Kidney tubule cell (primary cell): ENCODE measurements at places on chromosomes 3 and 15.
A peak's percentile ranks its signal among the peaks of the same experiment; 100 is the strongest.

DNA sequence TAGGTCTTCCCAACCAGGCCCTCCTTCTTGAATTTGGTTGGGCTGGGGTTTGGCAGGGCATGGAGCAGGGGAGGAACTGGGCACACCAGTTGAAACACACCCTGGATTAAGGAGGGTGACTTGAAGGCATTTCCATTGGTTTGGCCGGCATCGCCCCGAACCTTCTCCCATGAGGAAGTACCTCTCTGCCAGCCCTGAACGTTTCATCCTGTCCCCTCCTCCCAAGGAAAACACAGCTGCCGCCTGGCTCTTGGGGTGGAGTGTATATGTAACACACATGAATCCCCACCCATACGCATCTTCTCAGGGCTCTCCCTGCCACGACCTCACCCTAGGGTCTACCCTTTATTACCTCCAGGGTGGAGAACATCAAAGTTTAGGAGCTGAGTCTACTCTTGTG is 14.6 kb downstream of the UBAP1L start:
- DNase-seq: no peak

GRCh38 chr3:124234852-124235252 is 242.9 kb upstream of the ROPN1 start:
- DNase-seq: no peak

GRCh38 chr3:120451272-120451761 is 525 bp upstream of the FSTL1 start:
- no peak for DNase-seq

DNA sequence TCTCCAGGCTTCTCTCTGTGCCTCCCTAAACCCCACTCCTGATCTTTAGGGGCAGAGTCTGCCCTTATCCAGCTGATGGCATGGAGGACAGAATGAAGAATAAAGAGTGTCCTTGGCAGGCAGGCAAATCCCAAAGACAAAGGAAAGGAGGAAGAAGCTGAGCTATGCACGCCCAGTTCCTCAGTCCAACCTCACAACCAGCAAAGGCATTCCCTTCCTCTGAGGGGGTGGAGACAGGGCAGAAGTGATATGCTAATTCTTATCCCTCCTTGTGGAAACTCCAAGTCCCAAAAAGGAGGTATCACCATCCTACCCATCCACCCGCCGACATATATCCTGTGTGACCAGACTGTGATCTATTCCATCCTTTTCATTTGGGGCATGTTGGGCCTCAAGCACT is 10.5 kb upstream of the CCDC54 start:
- DNase-seq: peak; percentile 37

- peak; percentile 89 for DNase-seq
These were observed 1.7 kb downstream of the TIPARP start for GRCh38 chr3:156675830-156676767.

DNA sequence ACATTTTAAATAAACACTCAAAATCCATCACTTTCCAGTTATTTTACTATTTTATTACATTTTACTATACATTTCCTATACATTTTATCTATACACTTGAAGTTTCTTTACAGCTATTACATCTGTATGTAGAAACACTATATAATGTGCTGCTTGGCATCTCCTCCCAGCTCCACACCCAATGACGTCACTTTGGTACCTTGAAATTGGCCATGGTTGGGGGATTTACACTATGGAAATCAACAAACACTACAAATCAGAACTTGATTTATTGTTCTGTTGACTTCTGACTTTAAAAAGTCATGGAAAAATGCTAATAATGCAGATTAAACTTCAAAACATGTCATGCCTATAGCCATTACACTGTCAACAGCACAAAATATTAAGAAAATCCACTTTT is 48.9 kb upstream of the STT3B start:
- DNase-seq: no peak

DNA sequence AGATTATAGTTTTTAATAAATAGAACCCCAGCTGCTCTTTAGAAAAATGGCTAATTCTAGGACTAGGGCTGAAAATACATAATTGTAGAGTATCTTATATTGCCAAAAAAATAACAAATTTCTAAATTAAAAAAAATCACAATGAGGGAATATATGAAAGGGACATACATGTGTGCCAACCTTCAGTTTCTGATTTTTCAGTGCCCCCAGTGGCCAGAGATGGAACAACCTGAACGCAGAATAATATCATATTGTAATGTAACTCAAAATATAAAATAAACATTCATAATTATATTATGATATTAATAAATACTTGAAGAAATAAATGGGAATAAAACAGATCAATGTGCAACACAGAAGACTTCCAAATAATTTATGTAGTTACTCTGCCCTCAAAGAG is 460.5 kb downstream of the ZNF385D start:
- no peak for DNase-seq

DNA sequence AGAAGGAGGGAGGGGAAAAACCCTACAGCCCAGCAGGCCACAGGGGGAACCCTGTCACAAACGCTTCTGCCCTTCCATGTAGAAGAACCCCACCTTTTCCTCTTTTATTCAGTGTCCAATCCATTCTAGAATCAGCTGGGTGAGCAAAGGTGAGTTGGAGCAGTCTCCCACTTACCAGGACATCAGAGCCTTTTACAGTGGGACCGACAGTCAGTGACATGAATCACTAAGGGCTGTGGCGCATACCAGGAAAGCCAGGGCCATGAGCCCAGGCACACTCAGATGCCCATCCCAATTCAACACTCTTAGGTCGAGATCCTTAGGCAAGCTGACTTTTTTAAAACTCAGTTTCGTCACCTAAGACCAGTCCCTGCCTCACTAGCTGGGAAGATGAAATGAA is 146.1 kb downstream of the AQP9 start:
- DNase-seq: peak; percentile 65

DNA sequence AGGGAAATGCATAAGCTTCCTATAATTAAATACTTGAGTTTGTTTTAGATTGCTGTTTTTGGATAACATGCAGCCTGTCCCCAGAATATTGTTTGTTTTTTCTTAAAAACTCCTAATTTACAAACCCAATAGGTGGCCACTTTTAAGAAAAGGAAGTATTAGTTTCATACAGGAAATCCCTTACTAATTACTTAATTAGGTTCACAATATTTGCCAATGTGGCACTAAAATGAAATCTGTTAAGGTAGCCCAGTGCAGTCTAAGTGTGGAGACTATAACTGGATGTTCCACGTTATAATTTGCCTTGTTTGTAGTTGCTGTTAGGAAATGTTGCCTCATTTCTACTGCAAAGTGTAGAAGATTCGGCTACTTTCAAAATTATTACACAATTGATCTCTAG is 195.8 kb downstream of the BBX start:
- DNase-seq: no peak

- no peak for DNase-seq
These were observed 60.4 kb upstream of the KCNAB1 start for GRCh38 chr3:156059950-156060501.

- no peak for DNase-seq
These were observed 41.5 kb downstream of the FGF12 start for GRCh38 chr3:192685801-192686200.

DNA sequence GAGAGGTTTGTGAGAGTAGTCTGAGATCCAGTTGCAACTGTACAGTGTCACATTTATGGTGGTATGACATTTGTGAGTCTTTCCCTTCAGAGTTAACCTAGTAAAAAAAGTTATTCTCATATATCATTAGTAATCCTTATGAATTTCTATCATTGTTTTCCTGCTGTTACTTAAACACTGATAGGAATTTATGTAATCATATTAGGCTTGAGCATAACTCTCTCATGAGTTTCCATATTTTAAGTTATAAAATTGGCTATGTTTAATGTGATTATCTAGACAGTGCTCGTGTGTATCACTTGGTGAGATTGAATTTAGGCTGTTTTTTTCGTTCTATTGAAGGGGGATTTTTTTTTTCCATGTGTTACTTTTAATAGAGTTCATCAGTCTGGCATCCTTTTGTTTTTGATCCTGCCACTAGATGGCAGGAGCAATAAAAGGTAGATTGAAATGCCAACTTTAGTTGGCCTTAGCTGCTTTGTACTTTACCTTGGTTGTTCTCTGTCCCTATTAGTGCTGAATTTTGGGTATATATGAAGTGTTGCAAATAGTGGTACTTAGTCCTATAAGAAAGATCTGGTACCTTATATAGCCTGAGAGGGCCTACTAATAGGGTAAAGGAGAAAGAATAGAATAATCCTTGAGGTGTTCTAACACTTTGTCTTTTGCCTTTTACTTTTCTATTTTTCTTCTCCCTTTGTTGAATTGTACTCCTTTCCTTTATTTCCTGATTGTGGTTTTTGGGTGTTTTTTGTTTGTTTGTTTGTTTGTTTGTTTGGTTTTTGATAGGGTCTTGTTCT is 17.9 kb downstream of the STT3B start:
- DNase-seq: peak; percentile 39

DNA sequence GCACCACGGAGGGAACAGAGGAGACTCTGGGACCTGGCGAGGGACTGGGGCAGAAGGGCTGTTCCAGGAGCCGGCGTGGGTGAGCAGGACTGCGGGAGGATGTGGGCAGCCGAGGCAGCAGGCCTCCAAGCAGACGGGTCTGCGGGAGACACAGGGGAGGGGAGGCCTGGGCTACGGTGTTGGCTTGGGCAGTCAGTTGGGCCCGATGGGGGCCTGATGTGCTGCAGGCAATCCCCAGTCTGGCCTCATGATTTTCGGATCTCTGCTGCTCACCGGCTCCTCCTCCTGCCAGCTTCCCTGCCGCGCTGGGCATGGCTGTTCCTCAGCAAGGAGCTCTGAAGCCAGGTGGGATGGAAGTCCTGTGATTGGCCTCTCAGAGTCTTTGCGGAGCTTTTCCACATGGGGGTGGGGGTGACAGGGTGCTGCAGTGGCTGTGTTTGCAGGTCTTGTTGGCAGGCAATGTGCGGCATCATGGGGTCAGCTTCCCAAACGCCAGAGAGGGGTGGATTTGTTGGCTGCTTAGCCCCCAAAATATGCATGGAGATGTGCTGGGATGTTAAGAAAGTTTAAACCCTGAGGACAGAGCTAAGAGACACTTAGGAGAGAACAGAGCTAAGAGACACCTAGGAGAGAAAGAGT is 19.3 kb downstream of the MINAR1 start:
- no peak for DNase-seq

DNA sequence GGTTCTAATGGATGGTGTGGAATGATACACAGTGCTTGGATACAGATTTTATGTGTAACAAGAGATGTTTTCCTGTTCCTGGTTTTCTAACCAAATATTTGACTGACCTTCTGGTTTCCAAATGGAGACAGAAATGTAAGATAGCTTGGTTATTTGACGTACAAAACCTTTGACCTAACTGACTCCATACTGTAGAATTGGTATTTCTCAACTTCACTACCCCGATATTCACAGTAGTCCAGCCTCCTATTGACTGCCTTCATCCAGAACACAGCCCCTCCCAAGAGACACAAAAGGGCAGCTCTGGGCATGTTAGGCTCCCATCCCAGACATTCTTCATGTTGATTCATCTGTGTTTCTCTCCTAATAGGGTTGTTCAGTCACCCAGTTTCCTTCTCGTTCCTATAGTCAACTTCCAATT is 33.4 kb downstream of the MYO1E start:
- peak; percentile 37 for DNase-seq

DNA sequence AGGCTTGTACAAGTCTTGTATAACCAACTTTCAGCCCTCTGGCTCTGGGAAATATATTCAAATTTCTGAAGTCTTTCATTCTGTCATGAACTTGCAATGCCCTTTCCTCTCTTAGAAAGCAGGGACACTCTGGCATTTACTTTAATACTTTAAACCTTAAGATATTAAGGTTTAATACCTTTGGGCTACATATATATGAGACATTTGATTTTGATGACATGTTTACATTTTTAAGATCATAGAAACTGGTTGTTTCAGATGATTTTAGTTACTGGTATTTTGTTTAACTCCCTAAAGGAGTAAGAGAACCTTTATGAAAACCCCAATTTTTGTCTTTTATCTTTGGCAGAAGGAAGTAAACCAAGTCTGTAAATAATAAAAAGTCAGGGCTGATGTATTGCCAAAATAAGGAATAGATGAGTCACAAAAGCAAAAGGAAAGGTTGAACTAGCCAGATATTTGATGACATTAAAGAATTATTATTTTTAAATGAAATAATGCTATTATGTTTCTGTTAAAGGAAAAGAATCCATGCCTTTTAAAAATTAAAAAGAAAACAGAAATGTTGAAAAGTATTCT is 579.0 kb upstream of the CBLB start:
- no peak for DNase-seq

- no peak for DNase-seq
These were observed 188.9 kb upstream of the LMCD1 start for GRCh38 chr3:8312685-8313084.

- no peak for DNase-seq
These were observed 66.0 kb downstream of the TTBK2 start for GRCh38 chr15:42854576-42854975.

DNA sequence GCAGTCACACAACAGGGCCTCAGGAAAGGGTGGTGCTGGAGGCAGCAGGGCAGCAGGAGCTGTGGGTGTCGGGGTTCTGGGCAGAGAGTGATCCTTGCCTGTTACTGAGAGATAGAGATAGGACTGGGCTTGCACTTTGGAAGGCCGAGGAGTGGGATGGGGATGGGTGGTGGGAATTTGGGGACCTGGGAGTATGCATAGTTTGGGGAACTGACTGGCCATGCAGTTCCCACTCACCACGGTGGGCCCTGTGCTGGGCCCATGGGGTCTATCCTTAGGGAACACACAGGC is 192.5 kb upstream of the LINGO1 start:
- no peak for DNase-seq

DNA sequence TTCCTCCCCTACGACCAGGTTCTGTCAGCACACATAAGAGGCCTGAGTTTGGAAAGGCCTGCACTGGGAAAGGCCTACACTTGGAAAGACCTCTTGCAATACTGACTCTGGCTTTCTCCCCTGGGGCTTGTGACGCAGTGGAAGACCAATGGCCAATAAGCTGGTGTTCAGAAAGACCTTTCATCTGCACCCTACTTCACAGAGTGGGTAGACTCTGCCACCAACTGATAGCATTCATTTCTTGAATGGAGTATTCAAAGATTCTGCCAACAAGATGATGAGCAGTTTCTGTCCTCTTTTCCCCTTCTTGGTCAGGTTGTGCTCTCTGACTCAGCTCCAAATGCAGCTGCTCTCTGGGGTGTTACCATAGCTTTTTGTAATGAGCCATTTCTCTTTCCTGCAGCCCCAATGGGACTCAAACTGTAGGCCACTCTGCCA is 48.8 kb downstream of the TIPARP start:
- DNase-seq: peak; percentile 23

GRCh38 chr3:72155391-72156064 is 370.6 kb upstream of the PROK2 start:
- DNase-seq: peak; percentile 70

DNA sequence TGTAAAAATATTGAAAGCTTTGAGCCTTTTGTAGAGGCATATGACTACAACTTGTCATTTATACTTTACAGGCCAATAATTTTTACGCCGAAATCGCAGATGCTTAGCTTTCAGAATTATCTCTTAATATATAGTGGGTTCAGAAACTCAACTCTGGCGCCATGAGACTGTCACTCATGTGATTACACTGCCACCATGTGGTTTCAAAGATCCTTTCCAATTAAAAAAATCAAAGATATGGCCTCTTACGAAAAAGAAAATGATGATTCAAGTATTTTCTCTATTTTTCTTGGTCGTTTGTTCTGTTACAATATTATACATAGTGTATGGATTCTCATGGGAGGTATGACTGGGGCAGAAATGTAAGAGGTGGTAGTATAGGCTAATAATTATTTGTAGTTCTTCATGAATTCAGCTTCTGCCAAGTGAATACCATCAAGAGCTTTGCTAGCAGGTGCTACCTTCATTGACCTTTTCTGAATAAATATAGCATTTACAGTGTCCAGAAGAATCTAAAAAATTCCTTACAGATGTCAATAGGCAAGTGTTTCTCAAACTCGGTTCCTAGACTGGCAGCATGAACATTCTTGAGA is 751.7 kb upstream of the GOLIM4 start:
- peak; percentile 48 for DNase-seq

GRCh38 chr3:156547637-156548036 is 7.3 kb downstream of the SSR3 start:
- DNase-seq: peak; percentile 60
